ENCODE measurements at places on chromosomes 2 and 18.

GRCh38 chr2:65227020-65227455 lies 593 bp upstream of the ACTR2 start:
- no peak for DNase-seq

DNA sequence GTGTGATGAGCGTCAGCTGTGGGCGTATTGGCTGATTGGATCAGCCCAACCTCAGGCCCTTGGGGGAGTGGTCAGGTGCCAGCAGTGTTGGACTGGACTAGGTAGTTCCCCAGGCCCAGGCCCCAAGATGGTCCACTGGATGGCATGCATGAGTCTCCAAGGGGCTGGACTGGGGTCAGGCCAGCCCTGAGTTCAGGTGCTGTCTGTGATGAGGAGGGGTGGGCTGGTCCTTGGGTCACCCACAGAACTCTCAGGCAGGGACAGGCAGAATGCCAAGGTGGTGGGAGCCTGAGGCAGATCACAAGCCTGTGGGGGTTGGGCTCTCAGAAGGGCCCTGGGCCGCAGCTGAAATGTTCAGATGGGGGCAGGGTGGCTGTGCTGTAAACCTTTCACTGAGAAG lies 59.5 kb upstream of the THUMPD2 start:
- no peak for DNase-seq

- no peak for DNase-seq
Observed at GRCh38 chr18:24490539-24490938, 30.1 kb downstream of the HRH4 start.

DNA sequence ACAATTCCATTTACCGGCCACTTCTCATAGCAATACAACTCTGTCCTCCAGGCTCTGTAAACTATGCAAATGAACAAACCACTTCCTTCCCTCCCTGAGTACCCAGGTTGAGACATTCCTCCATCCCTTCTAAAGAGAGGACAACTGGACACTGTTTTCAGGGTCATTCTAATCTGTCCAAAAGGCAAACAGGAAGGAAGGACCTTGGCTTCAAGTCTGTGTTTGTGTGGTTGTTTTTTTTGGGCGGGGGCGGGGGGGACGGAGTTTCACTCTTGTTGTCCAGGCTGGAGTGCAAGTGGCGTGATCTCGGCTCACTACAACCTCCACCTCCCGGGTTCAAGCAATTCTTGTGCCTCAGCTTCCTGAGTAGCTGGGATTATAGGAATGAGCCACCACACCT lies 3.3 kb downstream of the TFCP2L1 start:
- no peak for DNase-seq

DNA sequence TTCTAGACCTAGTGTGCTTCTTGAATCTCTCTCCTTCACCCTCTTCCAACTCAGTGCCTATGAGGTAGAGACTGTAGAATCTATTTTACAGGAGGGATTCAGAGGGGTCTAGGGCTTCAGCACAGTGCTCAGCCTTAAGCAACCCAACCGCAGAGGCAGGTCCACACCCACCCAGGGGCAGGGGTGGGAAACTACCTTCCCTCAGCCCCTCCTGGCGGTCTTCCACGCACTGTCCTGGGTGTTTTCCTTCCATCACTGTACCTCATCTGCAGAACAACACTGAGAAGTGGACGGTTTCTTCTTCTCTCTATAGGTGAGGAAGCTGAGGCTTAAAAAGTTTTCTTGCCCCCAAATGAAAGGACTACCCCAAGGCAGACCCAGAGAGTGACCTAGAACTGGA lies 222.3 kb downstream of the ALK start:
- DNase-seq = no peak

GRCh38 chr2:144146876-144147275 lies 373.0 kb downstream of the ZEB2 start:
- no peak for DNase-seq

DNA sequence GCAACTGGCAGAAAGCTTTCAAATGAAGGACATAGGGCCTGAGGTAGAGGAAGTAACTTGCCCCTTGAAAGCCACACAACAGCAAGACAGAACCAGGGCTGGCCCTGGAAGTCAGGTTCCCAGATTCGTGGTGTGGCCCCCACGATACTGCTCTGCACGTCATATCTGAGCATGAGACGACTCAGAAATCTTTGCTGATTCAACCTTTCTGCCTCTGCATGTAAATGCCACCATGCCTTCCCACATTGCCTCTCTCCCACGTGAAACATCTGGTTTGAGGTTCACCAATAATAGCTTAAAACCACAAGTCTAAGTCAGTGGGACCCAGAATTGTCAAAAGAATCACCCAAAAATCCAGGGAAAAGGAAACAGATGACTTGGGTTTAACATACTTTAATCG lies 214.0 kb upstream of the TRIB2 start:
- no peak for DNase-seq

GRCh38 chr18:23523429-23524212 lies 20.3 kb downstream of the RMC1 start:
- DNase-seq = no peak

DNA sequence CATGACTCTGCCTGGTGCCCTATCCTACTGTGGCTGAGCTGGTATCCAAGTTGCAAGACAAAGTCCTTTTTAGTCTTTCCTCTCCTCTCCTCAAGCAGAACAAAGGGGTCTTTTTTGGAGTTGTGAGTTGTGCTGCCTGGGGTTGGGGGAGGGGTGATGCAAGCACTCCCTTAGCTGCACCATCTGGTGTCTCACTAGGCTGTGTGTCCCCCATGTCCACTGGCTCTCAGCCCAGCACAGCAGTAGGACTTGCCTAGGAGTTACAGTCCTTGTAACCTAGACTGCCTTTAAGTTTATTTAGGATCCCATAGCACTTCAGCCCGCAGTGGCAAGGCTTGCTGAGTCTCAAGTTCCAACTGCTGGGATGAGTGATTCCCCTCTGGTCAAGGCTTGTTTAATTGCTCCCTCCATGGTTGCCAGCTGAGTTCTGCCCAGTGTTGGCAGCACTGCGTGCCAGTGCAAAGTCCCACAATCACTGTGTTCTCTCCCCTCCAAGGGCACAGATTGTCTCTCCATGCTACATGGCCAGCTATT lies 13.2 kb upstream of the ILKAP start:
- no peak for DNase-seq

- DNase-seq = no peak
Observed at GRCh38 chr2:232142049-232142448, 180.5 kb downstream of the DIS3L2 start.

DNA sequence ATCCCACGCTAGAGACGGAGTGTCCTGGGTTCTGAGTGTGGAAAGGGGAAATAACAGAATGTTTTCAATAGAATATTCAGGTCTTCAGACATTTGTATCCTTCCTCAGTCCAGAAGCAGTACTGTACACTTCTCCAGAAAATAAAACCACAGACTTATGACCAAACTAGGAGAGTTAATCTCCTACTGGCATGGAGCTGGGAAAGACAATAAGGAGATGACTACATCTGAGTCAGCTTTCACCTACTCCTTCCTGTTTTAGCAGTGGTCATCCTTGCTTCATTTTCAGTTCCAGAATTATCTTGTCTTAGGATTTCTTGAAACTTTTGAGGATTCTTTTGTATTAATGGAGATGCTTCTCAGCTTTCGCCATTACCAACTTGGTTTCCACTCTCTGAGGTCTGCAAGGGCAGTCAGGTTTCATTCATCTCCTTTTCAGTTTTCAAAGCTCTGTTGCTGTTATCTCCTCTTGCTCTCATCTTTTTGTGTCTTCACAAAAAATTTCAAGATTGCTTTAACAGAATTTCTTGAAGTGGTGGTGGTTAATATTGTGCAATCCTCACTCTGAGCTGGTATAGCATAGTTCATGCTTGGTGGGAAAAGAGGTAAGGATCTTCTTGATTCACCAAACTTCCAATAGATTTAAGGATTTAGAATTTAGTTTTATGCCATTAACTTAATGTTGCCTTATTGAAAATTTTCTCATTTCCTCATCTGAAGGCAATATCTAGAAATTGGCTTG lies 23.7 kb upstream of the NR4A2 start:
- no peak for DNase-seq

- no peak for DNase-seq
Observed at GRCh38 chr2:133365117-133365516, 203.1 kb downstream of the NCKAP5 start.

DNA sequence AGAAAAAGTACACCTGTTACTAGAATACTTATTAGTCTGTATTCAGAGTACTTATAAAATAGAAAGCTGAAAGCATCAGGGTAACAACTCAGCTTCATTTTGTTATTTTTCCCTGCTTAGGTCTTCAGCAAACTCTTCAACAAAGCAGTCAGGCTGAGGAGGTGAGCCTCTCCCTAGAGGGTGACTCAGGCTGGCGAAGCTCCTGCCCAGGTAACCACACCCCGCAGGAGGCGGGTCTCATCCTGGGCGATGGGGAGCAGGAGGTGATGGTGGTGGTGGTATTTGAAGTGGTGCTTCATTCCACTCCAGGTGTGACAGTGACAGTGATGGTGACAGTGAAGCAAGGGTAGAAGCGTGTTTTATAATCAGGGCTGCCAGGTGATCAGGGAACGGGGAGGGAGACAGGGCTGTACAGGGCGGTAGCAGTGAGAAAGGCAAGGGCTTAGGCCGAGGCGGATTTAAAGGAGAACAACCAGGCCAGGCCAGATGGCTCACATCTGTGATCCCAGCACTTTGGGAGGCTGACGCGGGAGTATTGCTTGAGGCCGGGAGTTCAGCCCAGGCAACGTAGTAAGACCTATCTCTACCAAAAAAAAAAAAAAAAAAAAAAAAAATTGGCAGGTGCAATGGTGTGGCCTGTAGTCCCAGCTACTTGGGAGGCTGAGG lies 127.1 kb downstream of the SOCS6 start:
- no peak for DNase-seq

- DNase-seq = no peak
Observed at GRCh38 chr18:2963048-2963447, 49.9 kb downstream of the LPIN2 start.

DNA sequence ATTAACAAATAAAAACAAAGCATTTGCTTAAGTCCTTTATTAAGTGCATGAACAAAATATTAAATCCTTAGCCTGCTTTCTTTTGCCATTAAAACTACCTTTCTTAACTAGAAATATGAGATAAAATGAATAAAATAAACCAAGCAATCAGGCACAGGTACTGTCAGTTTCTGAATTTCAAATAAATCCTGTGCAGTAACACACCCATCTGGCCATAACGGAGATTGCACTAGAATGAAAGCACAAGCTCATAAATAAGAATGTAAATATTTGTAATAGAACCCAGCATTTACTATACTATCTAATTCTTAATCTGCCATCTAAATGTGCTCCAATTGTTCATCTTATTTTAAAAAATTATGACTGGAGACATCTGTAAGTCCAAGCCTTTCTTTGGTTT lies 31.9 kb downstream of the PRKRA start:
- no peak for DNase-seq

DNA sequence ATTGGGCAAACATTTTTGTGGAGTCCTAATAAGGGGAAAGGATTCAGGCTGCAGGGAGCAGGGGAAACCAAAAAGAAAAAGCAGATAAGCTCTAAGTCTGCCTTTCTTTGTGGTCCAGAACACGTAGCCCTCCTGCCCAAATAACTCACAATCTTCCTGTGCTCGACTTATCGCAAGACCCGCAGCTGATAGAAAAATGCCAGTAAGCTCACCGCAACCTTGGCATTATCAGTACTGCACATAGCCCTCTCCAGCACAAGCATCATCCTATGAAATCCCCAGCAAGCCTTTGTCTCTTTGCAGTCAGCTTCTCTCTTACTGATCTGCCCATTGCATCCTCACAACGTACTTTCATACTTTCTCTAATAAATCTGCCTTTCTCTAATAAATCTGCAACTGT lies 202.4 kb upstream of the HNRNPA3 start:
- no peak for DNase-seq

DNA sequence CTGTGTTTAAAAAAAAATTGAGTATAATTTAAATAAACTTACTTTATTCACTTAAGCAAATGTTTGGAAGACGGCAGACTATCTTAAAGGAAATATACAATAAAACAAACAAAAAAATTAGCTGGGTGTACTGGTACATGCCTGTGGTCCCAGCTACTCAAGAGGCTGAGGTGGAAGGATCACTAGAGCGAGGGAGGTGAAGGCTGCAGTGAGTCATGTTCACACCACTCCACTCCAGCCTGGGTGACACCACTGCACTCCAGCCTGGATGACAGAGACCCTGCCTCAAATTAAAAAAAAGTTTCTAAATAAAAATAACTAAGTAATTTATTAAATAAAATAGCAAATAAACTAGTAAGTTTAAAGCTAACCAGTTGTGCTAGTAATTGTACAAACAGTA lies 7.5 kb downstream of the PUM2 start:
- no peak for DNase-seq

- no peak for DNase-seq
Observed at GRCh38 chr2:215572341-215572848, 136.5 kb upstream of the FN1 start.

GRCh38 chr2:208222351-208222750 lies 32.5 kb downstream of the IDH1 start:
- DNase-seq = no peak

DNA sequence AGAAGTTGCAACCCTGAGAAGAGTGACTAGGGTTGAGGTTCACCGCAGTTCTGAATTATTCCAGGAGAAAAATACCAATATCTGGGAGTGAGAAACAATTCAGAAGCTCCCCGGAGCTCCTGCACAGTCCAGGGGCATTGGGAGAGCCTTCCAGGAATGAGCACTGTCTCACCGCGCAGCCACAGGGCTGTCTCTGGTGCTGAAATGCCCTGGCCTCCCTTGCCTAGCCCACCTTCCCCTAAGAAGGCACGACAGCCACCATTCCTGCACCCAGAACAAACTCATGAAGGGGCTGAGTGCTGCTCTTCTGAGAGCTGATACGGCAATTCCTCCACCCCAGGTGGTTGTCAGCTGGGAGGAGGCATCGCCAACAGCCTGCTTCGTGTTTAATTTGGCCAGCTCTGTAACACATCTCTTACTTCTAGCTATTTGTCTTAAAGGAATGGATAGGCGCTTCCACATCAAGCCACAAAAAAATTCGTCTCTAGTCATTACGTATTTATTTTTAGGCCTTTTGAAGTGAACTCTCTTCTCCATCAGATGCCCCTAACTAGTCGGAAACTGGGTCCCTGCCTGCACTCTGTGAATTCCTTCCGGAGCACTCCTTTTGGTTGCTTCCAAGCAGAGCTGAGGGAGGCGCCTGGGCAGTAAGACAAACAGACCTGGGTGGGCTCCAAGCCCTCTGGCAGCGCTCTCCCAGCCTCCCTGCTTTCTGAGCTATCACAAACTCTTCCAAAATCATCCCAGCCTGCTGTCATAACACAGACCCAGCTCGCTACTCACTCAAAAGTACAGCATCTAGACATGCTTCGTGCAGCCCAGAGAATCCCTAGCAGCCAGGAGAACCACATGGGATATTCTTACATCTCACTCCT lies 120.5 kb upstream of the CCDC68 start:
- no peak for DNase-seq

DNA sequence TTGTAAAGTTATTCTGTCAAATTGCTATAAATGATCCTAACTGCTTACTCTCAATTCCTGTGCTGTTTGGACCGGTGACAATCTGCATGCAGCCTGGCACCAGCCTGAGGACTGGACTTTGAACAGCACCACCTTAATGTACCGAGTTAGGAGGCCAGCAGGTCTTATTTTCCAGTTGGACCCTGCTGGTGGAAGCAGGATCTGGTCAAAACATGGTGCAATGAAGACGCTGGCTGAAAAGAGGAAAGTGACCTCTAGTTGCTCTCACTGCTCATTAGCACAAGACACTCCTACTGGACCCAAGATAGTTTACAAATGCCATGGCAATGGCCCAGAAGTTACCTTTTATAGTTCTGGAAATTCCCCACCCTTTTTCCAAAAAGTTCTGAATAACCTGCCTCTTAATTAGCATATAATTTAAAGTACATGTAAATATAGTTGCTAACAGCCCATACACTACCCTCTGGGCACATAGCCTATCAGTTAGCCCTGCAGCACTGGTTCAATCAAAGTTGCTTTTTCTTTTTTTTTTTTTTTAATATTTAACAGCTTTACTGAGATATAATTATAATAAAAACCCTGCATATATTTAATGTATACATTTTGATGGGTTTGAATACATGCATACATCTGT lies 35.8 kb downstream of the RBKS start:
- no peak for DNase-seq

Data from omental fat pad (tissue), 4 donors.